ENCODE measurements at places on chromosomes 4 and X.
A peak's percentile ranks its signal among the peaks of the same experiment; 100 is the strongest.

GRCh38 chrX:94871640-94872039 is 1197.6 kb downstream of the FAM133A start:
- DNase-seq = no peak

DNA sequence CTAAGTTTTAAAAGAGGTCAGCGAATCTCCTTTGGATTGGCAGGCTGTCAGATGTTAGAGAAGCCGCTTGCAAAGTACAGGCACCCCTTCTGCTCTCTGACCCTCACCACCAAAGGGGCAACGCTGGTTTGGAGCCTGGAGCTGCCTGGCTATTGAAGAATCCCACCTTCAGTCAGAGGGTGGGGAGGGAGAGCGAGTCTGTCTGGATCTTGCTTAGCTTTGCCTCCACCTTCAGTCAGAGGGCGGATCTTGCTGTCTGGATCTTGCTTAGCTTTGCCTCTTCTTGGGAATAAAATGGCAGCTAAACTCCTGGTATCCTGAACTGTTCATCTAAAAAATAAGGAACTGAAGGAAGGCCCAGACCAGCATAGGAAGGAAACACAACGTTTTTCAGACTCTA is 7.3 kb downstream of the CCDC110 start:
- DNase-seq = no peak

GRCh38 chr4:27010334-27010940 is 149.8 kb downstream of the STIM2 start:
- peak; percentile 70 for DNase-seq

DNA sequence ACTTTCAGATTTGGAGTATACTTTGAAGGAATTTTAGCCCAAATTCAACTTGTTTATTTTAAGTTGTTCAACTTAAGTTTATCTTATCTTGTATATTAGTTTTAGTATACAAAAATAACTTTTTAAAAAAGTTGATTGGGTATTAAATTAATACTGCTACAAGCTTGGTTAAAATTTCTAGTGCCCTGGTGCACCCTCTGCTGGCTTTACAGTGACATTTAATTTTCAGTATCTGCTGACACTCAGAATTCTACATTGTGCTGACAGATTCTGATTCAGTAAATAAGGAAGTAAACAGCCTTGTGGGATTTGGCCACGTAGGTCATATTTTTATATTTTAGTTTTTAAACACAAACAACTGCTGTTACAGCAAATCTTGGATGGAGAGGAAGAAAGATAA is 2.9 kb downstream of the EDA start:
- DNase-seq = peak; percentile 6

- DNase-seq = peak; percentile 79
Observed at GRCh38 chr4:136526517-136526916, 1005.8 kb downstream of the PCDH18 start.

DNA sequence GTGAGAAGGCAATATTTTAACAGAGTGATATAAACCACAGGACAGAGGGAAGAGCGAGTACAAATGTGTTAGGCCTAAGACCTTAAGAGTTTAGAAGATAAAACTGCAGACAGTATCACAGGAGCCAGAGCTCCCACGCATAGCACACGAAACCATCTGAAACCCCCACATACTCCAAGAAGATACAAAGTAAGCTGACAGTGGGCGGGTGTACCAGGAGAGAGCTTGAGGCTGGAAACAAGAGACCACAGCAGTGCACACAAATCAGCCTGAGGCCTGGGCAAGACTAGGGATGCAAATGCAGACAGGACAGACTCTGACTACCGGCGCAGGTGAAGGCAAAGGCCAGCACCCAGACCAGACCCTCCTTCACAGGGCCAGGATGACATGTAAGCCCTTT is 54.1 kb upstream of the ARHGAP24 start:
- DNase-seq = no peak

DNA sequence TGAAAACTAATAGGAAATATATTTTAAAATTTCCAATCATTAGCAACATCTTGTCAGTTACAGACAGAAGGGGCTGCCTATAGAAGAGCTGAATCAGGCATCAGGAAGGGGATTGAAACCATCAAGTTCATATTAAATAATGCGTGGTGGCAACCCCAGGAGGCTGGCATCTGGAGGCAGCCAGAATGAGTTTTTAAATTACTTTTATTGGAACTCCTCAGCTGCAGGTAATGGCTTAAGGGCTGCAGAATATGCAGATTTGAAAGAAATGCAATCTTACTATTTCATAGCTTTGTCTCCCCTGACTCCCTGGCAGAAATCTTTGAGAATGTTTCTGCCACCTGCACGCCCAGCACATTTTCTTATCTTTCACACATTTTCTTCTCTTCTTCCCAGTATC is 711.6 kb downstream of the PCDH19 start:
- DNase-seq = no peak

DNA sequence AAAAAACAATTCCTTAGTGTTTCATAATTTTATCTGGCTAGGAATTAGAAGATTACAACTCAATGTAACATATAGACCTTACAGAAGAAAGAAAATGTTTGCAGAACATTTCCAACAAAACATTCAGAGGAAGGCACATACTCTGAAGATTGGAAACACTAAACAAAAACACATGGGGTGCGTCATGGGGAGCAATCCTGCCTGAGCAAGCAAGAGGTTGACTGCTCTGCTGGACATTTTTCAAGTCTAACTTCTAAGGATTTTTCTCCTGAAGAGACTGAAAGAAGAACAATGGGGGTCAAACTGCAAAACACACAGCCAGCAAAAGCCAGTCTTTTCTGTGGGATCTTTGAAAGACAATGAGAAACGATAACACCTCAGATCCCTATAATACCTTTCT is 182.8 kb downstream of the GUCY2F start:
- DNase-seq = no peak

GRCh38 chr4:147754037-147754445 is 22.2 kb downstream of the ARHGAP10 start:
- peak; percentile 20 for DNase-seq

GRCh38 chr4:6307891-6308290 is 38.2 kb downstream of the WFS1 start:
- DNase-seq = no peak

DNA sequence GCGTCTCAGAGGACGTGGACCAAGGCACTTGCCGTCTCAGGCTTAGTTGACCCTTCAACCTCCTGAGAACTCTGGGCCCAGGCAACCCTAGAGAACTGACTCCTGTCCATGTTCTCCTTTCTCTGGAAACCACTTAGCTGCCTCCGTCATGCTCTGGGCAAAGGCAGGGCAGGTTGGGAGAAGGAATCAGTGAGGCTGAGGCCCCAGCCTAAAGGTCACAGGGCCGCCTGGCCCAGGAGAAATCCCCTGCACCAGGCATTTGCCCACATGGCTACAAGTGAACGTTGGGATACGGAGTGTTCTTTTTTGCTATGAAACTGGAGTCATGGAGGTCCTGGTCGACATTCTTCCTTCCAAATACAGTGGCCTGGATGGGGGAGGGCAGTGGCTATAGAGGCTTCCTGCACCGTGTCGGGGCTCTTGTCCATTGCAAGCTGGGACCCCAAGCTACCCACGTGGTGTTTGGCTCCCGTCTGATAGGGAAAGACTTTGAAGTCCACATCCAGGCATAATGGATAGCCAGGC is 76.0 kb downstream of the CRMP1 start:
- no peak for DNase-seq

GRCh38 chr4:40980318-40980883 is 230.6 kb downstream of the NSUN7 start:
- DNase-seq = peak; percentile 43

DNA sequence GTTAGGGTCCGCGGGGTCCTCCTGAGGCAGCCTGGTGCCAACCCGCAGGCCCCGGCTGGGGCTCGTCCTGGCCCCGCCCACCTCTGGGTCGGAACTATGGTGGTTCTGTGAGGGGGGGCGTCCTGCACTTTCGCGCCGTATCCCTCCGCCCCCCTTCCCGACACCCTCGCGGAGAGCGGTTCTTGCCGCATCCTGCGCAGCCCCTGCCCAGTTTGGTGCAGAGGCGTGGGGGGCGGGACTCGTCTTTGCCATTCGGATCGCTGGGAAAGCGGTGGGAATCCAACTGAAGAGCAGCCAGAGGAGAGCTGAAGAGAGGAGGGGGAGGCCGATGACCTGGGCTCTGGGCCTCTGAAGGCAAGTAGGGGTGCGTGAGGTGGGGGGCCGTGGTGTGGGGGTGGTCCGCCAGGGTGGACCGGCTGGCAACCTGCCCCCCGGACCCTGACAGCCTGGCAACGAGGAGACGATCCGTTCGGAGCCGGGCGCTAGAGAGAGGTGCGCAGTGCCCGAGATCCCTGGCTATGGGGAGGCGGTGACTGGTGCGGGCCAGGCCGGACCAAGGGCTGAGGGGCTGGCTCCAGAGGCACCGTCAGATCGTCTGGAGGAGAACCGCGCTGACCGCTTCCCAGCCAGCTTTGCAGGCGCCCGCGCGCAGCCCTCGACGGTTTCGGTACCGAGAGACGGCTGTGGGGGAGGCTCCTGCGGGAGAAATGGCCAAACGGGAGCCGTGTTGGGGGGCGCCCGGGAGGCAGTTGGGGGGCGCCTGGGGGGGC is at the start of gene GPRASP1:
GPRASP1 (plus strand) TSS at position 242 of the 770 bp plus-strand sequence. CDS start 2,431 bp downstream, outside the sequence.
- no peak for DNase-seq

DNA sequence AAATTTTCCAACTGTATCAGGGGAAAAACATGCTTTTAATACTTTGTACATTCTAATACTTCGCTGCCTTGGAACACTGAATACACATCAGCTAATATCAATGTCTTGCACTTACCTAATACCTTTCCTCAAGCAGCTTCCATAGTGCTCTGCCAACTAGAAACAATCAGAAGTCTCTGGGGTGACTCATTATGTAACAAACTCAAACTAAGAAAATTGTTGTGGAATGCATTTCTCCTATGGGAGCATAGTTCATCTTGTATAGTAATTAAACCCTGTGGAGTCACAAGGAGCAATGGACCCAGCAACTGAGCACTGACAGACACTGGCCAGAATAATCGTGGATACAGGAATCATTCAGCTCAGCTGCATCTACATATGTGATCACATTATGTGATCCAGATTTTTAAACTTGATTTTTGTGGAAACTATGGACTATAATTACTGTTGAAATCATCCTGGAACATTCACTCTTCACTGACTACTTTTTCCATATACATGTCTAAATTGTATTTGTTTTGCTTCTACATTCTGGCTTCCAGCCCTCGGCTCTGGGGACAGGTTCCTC is 496.9 kb downstream of the TMA16 start:
- no peak for DNase-seq

DNA sequence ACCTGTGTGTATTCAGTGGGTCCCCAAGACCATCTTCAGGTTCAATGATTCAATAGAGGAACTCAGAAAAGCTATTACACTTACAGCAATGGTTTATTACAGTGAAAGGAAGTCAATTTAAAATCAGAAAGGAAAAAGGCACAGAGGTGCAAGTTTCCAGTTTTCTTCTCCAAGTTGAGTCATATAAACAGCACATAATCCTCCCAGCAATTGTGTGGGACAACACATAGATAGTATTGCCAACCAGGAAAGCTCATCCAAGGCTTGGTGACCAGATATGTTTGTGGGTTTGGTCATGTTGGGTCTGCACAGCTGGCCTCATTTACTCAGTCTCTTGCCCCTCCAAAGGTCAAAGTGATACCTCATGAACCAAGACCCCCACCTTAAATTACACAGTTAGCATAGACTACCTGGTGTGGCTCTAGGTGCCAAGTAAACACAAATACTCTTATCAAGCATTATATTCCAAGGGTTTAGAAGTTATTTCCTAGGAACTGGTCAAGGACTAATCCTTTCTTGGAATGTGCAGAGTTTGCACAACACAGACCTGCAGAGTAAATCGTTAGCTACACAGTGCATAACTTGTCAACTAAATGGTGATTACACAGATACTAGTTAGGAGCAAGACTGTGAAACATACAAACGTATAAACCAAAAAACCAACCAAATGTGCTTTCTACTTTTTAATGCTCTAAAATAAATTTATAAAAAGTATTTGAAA is 777.3 kb downstream of the PCDH18 start:
- no peak for DNase-seq

DNA sequence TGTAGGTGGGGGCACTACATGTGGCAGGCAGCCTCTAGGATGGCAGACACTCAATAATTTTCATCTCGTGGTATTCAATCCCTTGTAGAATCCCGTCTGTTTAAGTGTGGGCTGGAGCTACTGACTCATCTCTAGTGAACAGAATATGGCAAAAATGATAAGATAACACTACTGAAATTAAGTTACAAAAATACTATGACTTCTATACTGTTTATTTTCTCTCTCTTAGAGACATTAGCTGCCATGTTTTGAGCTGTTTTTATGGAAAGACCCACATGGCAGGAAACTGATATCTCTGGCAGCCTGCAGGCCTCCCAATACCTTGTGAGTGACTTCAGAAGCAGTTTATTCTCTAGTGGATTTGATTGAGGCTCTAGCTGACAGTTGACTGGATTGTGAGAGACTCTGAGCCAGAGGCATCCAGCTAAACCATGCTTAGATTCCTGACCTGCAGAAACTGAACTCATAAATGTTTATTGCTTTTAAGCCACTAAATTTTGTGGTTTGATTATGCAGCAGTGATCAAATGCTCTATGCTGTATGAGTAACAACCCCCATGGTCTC is 298.8 kb upstream of the CTSO start:
- DNase-seq = peak; percentile 12

GRCh38 chr4:29571322-29571721 is 1148.8 kb upstream of the PCDH7 start:
- DNase-seq = no peak

GRCh38 chrX:34053931-34054330 is 78.2 kb downstream of the FAM47A start:
- no peak for DNase-seq

GRCh38 chr4:4333265-4333706 is 43.2 kb downstream of the ZBTB49 start:
- peak; percentile 98 for DNase-seq

GRCh38 chrX:72351606-72352334 is 46.1 kb upstream of the CITED1 start:
- peak; percentile 19 for DNase-seq

- no peak for DNase-seq
Observed at GRCh38 chr4:76381986-76382385, 39.0 kb downstream of the CCDC158 start.

DNA sequence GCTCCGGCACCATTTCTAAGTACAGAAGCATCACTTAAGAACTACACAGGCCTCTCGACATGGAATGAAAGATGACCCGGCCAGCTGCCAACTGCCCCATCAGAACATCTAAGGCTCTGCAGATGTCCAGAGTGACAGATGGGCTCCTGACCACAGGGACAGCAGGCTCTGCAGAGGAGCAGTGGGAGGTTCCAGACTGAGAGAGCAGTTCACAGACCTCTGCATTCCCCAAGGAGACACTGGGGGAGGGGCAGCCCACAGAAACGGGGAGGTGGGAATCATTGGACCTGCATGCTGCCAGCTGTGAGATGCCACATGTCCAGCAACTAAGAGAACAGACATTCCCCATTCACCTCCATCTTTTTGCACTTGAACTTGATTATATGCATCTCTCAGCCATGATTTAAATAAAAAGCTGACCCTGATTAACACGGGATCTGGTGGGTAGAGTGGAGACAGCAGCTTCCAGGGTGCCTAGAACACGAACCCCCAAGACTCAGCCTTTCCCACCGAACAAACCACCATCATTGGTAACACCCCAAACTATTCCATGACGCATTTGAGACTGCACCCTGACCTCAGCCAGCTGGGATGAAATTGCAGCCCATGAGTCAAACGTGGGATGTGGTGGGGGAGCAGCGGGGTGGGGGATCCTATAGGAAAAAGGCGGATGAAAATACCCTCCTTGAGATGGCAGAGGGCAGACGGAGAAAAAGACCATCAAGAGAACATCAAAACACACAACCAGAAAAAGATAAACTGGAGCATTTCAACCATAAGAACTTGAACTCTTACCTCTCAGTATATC is 47.2 kb downstream of the AFAP1 start:
- peak; percentile 44 for DNase-seq

- peak; percentile 51 for DNase-seq
Observed at GRCh38 chrX:153226344-153227185, 47.5 kb downstream of the MAGEA1 start.
